Anterior cingulate cortex (tissue), 58 donors: ENCODE measurements at places on chromosomes 3 and 15.

DNA sequence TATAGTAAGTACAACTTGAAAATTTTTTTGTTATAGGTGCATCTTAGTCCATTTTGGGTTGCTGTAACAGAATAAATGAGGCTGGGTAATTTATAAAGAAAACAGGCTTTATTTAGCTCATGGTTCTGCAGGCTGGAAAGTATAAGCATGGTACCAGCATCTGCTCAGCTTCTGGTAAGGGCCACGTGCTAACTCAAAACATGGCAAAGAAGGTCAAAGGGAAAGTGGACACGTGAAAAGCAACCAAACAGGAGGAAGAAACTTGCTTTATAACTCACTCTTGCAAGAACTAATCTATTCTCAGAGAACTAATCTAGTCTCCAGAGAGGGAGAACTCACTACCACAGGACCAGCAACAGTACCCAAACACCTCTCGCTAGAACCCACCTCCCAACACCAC is 9.1 kb downstream of the HDGFL3 start:
- DNase-seq: no peak

- DNase-seq: no peak
Observed at GRCh38 chr15:73751511-73751898, 1.6 kb downstream of the INSYN1 start.

DNA sequence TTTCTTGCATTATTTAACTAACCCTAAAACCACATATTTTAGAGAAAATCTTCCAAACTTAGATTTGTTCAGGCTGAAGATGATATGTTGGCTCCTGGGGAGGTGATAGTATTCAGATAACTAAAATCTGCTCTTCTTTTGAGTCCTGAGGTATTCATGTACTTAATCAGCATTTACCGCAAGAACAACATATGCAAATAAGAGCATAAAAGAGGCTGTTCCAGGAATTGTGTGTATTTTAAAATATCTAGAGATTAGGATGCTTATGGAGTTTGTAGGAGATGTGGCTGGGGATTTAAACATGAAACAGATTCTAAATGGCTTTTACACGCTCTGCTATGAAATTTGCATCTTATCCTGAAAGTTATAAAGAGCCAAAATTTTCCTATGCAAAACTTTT is 298.2 kb downstream of the EPHA3 start:
- no peak for DNase-seq

DNA sequence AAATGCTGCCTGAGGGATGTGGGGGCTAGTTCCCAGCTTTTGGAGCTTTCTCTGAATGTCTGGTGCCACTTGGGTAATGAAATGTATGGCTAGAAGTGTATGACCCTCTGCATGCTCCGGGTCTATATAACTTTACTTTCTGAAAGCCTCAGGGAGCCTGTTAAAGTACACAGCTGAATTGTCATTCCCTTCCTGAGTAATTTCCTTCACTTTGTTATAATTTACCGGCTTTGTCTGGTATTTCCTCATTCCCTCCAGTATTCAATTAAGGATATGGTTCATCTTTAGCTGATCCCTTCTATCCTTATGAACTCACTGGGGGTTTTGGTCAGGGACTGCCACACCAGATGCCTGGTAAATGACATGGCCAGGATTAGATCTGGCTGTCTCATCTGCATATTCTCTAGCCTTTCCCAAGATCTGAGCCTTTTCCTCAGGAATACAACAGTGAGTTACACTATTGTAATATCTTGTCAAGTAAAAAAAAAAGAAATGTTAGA is 620.3 kb downstream of the ZPLD1 start:
- DNase-seq: no peak

DNA sequence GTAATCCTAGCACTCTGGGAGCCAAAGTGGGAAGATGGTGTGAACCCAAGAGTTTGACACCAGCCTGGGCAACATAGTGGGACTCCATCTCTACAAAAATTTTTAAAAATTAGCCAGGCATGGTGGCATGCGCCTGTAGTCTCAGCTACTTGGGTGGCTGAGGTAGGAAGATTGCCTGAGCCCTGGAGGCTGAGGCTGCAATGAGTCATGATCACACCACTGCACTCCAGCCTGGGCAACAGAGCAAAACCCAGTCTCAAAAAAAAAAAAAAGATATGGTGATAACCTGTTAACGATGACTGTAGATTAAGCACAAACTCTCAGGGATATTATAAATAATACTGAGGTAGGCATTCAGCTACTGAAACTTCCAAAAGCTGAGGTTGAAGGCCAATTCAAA is 107.5 kb downstream of the SLC49A4 start:
- DNase-seq: no peak

- DNase-seq: no peak
Observed at GRCh38 chr3:105758451-105758850, 110.4 kb downstream of the CBLB start.

- DNase-seq: no peak
Observed at GRCh38 chr15:42313463-42313862, 40.2 kb upstream of the TMEM87A start.

DNA sequence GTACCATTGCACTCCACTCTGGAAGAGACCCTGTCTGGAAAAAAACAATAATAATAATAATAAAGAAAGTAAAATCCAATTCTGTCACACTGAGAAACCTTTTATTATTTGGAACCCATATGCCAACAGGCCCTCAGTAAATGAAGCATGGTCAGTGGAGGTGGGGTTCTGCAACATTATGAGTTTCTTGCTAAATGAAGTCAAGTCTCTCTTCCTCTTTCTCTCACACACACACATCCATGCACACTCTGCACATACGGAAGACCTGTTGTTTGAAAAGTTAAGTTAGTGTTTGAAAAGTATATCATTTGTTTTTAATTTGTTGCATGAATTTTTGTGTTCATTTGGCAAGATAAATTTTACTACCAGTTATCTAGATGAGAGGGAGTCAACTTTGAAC is 27.8 kb downstream of the GAP43 start:
- no peak for DNase-seq

GRCh38 chr3:20054549-20054987 is 14.3 kb downstream of the KAT2B start:
- no peak for DNase-seq

GRCh38 chr15:40282147-40282868 is 556 bp downstream of the ANKRD63 start:
- no peak for DNase-seq

DNA sequence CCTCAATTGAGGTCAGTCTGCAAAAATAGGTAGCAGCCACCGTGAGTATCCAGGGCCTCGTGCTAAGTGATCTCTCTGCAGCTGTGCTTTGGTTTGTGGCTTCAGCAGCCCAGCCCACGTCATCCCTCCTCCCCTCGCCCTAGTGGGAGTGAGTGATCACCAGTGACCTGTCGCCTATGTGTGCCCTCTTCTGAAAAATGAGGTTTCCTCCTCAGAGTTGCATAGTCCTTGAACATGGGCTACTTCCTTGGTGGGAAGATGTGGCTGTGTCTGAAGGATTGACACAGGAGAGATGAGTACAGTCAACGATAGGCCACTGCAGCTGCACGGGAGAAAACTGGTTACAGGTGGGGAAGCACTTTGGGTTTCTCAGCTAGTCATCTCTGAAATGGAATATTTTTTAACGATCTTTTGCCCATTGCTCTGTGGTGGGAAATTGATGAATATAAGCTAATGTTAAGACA is 144.8 kb upstream of the BHLHE40 start:
- no peak for DNase-seq

DNA sequence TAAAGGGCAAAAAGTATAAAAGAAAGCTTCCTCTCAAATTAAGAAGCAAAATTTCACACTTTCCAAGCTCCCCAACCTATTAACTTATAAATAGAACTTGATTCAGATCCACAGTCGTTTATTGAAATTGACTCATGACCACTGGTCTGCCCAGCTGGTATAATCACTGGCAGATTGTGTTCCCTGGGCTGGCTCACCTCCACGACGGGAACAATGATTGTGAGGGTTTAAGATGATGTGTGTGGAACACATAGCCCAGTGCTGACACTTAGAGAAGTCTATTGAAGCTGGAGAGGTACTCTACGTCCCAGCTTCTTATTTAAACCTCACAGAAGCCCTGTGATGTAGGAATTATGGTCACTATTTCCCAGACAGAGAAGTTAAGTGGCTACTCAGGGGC is 90.4 kb downstream of the MB21D2 start:
- DNase-seq: no peak

DNA sequence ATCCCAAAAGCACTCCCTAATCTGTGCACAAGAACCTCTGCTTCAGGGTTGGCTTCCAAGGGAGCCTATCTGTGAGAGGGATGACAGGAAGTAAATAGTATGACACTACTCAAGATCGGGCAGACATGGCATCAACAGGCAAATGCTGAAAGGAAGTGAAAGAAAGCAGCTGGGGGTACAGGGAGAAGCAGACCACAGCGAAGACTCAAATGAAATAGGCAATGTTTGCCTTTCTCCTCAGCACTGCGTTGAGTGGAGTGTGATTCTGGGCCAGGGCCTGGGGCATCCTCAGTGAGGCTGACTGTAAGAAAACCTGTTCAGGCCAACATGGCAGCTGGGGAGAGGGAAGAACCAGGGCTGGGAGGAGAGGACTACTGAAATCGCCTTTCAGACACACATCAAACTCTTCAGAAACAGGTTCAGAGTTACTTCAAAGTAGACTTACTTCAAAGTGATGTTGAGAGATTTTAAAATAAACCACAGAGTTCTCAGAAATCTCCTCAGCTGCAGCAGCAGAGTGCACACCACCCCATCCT is 96.6 kb downstream of the SLC9A9 start:
- DNase-seq: no peak

DNA sequence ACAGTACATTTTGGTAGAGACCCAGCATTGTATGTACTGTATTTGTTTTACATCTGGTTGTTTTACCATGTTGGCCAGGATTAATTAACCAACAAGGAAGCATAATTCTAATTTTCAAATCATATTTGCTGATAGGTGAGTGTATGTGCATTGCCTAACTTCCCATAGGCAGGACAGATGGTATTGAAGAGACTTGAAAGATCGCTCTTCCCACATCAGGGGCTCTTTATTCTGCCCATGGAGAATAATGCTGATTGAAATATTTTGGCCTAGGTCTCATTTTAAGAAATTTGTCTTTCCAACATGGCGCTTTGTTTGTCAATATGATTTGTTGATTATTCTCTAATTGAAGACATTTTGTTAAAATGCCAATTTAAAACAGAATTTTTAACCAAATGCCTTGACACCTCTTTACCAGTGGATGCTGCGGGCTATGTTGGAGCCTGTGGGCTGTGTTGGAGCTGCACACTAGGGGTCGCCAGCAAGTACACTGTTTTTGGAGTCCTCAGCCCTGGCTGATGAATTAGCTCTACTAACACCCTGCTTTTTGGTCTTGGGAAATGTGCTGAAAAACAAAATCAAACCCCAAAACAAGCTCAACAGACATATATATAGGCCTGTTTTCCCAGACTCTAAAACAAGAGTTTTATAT is 5.3 kb downstream of the P2RY12 start:
- DNase-seq: no peak

- no peak for DNase-seq
Observed at GRCh38 chr3:179015551-179016020, 56.0 kb downstream of the ZMAT3 start.
